ENCODE measurements at places on chromosomes 1 and 21.
A peak's percentile ranks its signal among the peaks of the same experiment; 100 is the strongest.

DNA sequence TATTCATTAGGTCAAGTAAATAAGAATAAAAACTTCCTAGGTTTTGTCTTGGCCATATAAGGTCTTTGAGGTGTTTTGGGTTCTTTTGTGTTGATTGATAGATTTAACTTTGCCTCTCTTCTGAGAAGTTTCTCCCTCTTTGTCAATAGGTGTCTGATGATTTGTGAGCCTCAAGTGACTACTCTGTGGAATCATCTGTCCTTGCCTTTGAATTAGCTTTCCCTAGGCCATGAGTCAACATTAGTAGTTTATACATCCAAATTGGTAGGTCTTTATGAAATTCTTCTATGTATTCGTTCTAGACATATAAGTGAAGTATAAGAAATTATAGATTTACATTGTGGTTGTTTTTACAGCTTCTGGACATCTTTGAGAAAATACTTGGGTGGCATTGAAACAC lies 864.4 kb downstream of the USP25 start:
- no peak for DNase-seq

- no peak for DNase-seq
These were observed 445.5 kb downstream of the PTPRC start for GRCh38 chr1:199084293-199084692.

DNA sequence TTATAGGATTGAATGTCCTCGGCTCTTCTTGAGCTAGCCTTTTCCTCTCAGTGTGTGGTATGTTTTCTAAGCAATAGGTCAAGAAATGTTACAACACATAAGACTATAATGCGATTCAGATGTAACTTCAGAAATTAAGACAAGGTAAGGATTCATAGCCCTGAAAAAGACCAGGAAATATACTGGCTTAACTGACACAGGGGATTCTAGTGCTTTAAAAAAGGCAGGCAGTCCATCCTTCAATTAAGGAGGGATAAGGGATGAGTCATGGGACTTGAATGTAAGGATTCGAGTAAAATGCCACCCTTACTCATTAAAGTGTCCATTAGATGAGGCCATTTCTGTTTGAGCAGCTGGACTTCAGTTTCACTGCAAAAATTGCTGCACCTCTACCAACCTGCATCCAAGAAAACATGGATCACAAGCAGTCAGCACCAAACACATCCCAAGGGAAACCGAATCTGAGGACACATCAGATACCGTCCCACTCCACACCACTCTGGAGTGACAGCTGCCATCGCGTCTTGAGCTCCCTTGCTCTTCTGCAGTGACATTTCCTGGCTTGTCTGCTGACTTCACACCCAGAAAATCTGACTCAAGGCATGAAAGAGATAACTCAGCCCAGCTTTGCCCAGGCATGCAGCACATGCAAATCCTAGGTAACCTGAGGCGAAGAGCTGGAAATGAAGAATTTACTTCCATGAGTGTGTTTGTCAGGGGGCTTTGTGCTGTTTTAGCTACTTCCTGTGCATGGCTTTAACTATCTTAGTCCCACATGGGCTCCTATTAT lies 37.8 kb downstream of the NGF start:
- peak; percentile 43 for DNase-seq

DNA sequence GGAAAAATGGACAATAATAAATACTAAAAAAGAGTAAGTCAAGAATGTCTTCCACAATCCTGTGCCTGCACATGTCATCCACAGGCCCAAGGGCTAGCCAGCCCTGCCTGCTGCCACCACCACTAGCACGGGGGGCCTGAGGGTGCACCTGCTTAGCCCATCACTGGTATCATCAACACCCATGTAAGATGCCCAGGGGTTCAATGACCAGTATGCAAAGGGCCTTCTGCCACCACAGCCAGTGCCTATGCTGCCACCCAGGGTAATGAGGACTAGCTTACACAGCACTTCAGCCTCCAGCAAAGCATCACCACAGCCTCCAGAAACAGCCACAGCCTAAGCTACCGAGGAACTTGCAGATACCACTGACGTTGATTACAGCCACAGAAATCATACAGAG lies 46.3 kb downstream of the POFUT2 start:
- no peak for DNase-seq

GRCh38 chr1:54851406-54851805 lies 35.6 kb downstream of the DHCR24 start:
- DNase-seq, result no peak

DNA sequence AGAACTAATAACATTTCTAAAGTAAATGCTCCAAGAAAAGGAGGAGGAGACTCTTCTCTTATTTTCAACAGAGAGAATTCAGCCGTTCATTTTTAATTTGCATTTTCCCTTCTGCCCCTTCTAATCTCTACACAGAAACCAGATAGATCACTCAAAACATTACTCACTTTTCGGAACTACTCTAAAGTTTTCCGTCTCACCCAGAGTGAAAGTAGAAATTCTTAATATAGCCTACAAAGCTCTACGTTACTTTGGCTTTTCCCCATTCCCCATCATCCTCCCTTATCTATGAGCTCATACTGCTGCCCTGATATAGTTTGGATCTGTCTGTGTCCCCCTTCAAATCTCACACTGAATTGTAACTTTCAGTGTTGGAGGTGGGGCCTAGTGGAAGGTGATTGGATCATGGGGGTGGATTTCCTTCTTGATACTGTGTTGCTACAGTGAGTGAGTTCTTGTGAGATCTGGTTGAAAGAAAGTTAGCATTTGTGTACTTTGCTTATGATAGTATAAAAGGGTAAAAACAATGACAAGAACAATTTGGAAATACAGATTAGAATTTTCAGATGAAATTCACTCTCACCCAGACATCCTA lies 188.2 kb downstream of the AMY1C start:
- DNase-seq, result no peak

- peak; percentile 35 for DNase-seq
These were observed 53.8 kb downstream of the MACF1 start for GRCh38 chr1:39258146-39258924.

GRCh38 chr1:3711381-3711779 lies 40.9 kb upstream of the CCDC27 start:
- no peak for DNase-seq

GRCh38 chr1:107378866-107379265 lies 238.0 kb downstream of the NTNG1 start:
- no peak for DNase-seq

DNA sequence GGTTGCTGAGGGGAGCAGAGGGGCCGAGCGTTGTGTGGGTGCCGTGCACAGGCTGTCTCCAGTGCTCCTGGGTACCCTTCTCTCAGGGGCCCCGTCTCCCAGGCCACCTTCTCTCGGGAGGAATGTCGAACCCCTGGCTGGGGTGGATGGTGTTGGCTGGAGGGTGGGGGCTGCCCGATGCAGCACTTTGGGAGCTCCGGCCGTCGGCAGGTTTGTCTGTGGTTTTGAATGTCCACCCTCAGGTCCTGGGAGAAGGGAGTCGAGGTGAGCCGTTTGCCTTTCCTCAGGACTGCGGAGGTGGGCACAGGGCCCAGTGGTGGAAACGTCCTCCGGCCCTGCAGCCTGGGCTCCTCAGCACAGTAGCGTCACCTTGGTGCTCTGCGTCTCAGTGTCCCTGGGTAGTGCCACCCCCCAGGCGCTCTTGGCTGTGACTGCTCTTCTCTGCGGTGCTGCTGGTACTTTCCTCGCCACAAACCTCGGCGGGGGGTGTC lies 14.5 kb downstream of the SLX9 start:
- DNase-seq, result no peak

- no peak for DNase-seq
These were observed 79.5 kb downstream of the CLSTN1 start for GRCh38 chr1:9744106-9744799.

- DNase-seq, result no peak
These were observed 17.0 kb upstream of the KCNA10 start for GRCh38 chr1:110535985-110536384.

DNA sequence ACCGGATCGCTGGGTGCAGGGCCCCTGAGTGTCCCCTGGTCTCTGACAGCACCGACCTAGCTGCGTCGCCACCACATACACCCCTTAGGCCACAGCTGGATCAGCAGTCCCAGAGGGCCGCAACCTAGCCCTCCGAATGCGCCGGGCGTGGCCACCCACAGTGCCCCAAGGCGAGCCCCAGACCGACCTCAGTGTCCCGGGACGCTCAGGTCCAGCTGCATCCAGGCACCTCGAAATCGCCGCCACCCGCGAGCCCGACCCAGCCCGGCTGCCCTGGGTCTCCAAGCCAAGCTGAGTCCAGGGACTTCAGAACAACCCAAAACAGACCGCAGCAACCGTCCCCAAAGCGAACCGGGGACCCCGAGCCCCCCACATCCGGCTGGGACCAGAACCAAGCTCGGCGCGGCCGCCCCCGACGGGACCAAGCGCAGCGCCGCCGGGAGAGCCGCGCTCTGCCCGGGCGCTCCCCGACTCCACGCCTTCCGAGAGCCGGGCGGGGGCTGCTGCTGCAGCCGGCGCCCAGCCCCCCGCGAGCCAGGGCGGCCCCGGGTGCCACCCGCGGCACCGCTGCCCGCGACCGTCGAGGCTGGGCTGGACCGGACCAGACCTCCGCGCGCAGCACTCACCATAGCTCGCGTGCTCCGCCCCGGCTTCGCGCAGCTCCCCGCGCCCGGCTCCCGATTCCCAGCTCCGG lies 54.6 kb upstream of the ECE1 start:
- no peak for DNase-seq

- no peak for DNase-seq
These were observed 109.1 kb downstream of the UCK2 start for GRCh38 chr1:165936542-165936941.

DNA sequence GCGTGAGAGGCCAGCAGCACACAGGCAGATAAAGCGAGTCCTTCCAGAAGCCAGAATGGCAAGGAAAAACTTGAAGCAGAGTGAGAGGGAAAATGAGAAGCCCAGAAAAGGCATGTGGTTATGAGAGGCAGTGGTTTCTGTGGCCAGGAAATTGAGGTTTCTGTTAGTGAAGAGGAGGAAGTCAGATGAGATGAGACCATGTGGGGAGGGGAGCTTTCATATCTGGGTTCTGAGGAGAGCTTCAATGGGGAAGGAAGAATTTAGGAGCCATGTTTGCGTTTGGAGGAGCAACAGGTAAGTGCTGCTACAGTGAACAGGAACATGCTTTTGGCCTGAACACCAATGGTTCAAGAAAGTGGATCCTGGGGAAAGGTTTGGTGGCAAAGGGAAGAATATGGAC lies 6.1 kb upstream of the CD1A start:
- no peak for DNase-seq

DNA sequence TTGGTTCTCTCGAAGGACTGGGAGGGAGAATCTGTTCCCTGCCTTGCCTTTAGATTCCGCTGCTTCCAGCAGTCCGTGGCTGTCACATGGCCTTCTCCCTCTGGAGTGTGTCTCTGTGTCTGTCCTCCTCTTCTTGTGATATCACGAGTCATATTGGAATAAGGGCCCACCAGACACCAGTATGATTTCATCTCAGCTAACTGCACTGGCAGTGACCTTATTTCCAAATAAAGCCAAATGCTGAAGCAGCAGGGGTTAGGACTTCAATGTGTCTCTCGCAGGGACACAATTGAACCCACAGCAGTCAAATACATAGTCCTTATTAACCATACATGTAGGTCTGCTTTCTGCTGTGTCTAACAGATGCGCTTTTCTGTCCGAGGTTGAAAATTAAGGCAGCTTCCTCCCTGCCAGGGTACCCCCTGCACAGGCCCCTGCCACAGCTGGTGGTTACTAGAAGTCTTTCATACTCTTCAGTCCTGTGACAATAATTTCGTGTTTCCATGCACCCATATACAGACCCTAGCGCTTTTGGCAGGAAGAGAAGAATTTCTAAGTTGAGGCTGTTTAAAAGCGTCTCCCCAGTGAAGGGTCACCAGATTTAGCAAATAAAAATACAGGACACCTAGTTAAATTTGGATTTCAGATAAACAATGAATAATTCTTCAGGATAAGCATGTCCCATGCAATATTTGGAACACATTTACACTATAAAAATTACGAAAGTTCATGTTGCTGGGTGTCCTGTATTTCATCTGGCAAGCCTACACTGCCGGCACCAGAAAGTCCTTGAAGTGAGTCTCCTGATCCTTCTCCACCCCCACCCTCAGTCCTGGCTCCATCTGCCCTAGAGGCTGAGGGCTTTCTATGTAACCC lies 182.1 kb downstream of the ETS2 start:
- DNase-seq, result no peak

DNA sequence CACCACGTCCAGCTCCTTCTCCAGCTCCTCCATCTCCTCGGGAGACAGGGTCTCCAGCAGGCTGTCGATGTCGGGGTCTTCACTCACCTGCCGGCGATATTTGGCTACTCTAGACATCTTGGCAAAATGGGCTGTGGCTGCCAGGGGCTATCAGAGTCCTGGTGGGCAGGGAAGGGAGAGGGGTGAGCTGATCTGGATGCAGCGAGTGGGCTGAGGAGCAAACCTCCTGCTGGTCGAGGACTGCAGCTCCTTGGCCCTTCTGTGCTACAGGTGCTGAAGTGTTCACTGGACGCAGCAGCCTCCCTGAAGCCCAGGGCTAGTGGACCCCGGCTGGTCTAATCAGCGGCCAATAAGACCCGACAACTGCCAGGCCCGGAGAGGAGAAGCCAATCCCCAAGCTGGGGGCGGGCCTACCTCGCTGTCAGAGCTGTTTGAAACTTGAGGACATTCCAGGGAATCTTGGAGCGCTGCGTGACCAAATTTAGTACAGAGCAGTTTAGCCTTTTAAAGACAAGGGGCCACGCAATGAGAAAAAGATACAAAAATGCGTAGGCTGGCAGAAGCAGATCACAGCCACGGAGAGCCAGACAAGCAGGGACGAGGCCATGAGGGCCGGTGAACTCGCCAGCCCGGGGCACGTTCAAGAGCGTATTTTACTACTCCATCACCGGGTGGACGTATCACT lies at the start of gene LMOD1:
TSS of gene LMOD1 (minus strand) at position 325 of the 685 bp plus-strand sequence. CDS start at position 117, 208 bp downstream.
- DNase-seq, result no peak

DNA sequence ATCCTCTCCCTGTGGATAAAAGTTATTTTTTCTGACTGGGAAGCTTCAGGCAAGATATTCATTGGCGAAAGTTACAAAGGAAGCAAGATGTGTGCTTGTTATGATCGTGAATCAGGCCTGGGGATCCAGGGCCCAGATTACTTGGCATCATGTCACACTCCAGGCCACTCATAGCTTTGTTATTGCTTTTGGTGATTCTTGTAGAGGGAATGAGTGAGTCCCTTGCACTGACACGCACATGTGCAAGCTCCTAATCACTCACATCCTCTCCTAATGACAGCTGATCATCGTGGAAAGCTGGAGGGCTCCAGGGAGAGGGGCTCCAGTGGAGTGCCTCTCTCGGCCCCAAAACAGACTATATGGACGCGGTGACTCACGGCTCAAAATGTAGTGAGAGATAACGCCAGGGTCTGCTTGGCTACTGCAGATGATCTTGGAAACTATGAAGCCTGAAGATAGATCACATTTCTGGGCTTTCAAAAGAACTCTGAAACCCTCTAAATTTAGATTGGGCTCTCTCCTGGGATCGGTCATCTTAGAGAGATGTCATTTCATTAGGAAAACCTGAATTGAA lies 481.1 kb upstream of the USP24 start:
- no peak for DNase-seq

Measured in NCI-H2171 (cell line).